ENCODE measurements at places on chromosomes 7 and 10.

- DNase-seq = no peak
These were observed 54.7 kb downstream of the STEAP1B start for GRCh38 chr7:22445140-22445743.

- no peak for DNase-seq
These were observed 89.8 kb downstream of the PRTFDC1 start for GRCh38 chr10:24862589-24862988.

- DNase-seq = no peak
These were observed 133.4 kb upstream of the PTN start for GRCh38 chr7:137476937-137477336.

DNA sequence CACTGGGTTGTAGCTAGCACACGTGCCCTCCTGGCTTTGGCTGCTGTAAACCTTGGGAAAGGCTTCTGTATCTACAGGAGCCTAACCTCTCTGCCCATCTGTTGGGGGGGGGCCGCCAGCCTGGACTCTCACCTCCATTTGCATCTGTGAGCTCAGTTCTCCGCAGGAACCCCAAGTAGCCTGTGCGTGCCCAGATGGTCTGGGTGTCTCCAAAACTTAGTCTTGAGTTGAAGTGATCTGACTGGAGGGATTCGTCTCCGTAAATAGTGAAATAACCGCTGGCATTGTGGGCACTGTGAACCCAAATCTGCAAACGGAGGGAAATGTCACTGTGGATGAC lies 147.9 kb downstream of the ZMYND11 start:
- no peak for DNase-seq

DNA sequence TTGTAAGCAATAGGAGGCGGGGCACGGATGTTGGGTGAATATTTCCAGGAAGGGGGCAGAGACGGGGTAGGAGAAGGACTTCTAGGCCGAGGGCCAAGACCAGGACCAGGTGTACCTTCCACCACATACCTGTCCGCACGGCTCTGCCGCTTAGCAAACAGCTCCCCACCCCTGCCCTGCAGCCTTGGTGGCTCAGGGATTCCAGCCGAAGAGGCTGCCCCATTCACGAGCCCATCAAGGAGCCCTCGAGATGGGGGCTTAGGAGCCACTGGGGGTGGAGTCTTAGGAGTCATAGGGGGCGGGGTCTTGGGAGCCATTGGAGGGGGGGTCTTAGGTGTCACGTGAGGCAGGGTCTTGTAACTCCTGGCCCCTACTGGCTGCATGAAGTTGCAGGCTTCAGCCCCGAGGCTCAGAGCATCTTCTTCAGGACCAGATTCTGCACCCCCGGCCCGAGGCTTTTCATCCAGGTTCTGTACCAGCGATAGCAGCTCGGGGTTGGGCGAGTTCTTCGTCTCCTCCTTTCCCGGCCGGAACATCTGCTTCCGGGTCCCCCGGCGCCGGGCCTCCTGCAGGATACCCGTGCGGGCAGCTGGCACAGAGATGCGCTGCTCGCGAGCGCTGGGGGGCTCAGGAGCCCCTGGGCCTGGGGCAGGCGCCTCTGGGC lies 6.1 kb upstream of the MYOZ1 start:
- no peak for DNase-seq

- no peak for DNase-seq
These were observed 65.2 kb downstream of the GBF1 start for GRCh38 chr10:102310361-102311024.

DNA sequence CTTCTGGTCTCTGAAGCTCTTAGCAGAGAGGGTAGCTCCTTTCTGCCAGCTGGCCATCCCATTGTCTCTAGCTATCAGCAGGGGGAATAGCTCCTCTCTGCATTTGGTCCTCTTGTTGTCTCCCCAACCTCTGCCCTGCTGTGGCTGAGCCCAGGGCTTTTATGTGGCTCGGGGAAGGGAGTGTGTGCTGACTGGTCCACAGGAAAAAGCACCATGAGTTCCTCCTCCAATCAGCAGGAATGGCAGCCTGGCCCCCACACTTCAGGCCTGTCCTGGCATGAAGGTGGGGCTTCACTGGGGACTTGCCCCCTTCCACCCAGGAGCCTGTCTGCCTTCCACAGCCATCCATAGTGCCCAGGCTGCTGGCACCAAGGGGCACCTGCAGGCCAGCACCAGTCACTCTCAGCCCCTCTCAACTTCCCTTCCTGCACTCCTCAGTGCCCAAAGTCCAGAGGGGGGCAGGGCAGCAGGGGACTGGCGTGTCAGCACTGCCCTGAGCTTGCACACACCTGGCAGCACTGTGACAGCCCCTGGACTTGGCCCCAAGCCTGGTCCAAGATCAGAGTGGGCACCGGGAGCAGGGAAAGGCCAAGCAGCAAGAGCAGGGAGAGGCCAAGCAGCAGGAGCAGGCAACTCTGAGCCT lies 36.2 kb downstream of the NOLC1 start:
- no peak for DNase-seq

DNA sequence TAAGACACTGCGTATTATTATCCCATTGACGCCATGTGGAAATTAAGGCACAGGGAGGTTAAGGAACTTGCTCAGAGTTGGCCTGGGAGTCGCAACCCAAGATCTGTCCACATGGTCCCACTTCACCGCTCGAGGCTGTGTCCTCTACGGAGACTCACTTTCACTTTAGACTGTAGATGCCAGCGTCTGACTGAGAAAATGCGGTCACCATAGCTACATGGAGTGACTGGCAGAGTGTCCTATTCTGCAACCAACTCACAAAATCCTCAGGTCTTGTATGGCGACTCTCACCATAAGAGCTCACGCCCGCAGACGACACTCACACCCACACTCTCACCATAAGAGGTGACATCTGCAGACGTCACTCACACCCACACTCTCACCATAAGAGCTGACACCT lies 257.9 kb downstream of the PTPRN2 start:
- DNase-seq = no peak

GRCh38 chr10:96910488-96911395 lies 78.6 kb downstream of the LCOR start:
- DNase-seq = no peak

GRCh38 chr7:143345428-143345900 lies 17.0 kb downstream of the FAM131B start:
- DNase-seq = no peak

DNA sequence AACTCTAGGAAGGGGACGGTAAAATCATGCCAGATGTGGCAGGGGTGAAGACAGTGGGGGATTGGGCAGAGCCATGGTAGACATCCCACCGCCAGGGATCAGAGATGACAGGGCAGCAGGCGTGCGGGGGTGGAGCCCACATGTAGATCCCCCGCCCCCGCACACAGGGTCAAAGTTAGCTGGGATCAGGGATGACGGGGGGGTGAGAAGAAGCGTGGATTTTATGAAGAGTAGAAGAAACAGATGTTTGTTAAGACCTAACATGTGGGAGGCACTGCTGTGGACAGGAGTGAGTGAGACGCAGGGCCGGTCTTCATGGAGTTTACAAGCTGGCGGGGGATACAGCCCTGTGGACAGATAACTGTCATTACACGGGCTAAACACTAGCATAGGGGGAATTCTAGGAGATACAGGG lies 154.0 kb upstream of the KLF14 start:
- DNase-seq = no peak

All from thoracic aorta (tissue), 2 donors.